ENCODE measurements at places on chromosomes 4 and X.

GRCh38 chr4:138317175-138317748 is 75.1 kb upstream of the SLC7A11 start:
- no peak for DNase-seq

DNA sequence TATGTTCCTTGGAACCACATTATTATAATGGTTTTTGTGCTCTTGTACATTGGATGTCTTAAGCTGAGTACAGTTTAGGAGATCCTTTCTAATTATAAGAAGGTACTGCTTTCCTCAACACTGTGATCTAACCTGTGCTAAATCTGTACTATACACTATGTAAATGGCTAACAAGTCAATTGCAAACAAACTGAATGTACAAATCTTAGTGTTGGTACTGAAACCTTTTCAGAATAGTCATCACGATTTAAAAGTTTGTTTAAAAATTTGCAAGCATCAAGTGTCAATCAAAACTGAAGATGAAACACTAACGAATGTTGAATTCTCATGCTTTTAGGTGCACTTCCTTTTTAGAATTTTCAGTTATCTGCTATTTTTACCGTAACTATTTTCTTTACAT is 2090.4 kb upstream of the TENM3 start:
- no peak for DNase-seq

DNA sequence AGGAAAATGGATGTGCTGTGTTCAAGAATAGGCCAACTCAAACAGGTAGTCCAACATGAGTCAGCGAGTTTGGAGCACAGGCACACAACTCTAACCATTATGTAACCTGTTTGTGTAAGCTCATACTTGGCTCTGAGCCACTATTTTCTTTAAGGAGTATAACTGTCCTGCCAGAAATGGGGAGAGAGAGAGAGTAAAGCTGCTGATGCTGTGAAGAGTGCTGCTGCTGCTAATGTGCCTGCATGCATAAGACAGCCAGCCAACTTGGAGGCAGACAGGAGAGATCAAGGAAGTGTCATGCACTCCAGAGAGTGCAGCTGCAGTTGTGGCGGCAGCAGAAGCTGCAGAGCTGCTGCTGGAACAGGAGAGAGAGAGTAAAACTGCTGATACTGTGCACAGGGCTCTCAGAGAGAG is 11.7 kb upstream of the STATH start:
- DNase-seq: peak; percentile 2

DNA sequence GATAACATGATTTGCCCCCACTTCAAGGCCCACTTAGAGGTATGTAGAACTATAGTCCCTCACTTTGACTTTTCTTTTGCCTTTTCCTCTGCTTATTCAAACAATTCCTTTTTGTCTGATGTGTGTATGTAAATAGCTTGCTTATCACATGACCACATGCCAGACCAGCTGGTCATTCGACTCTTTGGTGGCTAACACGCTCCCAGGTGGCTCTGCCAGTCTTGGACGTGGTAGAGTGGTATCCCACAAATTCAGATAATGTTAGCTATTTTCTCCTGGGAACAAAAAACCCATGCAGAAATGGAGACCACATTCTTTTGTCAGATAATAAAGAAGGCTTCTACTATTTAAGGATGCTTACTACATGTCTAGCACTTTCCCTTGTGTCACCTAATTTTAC is 47.9 kb downstream of the ARHGAP24 start:
- DNase-seq: no peak

- DNase-seq: peak; percentile 28
Measured at GRCh38 chr4:78544678-78545077, 6.9 kb upstream of the ANXA3 start.

All from SK-MEL-5 (cell line).